ENCODE measurements at places on chromosomes 11 and 22.

GRCh38 chr11:117177534-117178209 is 871 bp upstream of the SIDT2 start:
- DNase-seq, result no peak

DNA sequence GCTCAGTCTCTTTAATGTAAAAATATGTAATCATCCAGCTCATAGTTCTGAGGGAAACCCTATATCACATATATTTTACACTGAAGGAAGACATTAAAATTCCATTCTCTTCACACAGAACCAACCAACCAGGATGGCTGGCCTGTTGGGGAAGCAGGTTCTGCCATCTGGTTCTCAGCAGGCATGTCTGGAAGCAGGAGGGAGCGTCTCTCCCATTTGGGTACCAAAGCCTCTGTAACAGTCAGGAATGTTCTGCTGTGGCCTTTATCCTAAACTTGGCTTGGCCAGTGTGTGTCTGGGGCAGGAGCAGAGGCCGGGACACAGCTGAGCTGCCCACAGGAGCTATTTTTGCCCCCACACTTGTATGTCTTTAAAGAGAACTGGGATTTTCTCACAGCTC is 29.2 kb downstream of the SGSM3 start:
- DNase-seq, result no peak

DNA sequence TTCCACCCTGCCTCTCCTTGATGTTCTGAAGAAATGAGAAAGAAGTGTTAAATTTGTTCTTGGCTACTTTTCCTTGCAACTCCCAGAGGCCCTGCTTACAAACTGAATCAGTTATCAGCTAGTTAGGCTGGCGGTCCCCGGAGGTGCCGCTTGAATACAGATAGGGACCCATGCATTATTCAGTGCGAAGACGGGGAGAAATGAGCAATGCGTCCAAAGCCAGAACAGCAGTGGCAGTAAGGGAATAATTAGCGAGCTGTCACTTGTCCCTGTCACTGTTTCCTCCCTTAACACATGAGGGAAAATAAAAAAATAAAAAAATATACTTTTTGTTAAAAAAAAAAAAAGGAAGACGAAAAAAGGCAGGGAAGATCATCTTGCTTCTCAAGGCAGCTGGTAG is 528.1 kb downstream of the MN1 start:
- no peak for DNase-seq

DNA sequence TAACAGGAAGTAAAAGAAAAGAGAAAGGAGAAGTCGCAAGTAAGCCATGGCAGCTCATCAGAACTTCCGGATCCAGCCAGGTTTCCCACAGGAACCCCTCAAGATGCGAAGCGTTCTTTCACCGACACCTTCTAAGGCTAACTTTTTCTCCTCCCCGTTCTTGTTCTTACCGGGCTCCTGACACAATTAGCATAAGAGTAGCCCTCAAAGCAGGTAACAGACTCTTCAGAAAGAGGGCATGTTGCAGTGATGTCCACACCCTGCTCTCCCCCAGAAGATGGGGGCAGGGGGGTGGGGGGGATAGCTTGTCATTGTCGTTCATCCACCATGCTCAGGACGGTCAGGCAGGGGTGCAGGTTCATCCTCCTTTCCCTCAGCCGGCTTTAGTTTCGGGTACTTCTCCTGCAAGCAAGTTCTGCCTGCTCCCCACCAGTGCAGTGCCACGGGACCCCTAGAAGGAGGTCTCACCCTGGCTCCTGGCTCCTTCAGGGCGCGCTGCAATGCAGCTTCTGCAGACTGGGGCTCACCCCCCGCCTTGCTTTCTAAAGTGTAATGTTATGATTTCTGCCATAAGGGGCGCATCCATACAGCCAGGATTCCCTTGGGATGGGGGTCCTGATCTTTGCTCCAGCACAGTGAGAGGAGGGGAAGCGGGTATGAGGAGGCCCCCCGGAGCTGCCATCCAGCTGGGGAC is 2.3 kb downstream of the OPCML start:
- DNase-seq, result no peak

GRCh38 chr11:32905028-32905667 is 12.5 kb downstream of the QSER1 start:
- DNase-seq, result no peak

- no peak for DNase-seq
Measured at GRCh38 chr11:44675906-44676305, 50.9 kb upstream of the TSPAN18 start.

- DNase-seq, result no peak
Measured at GRCh38 chr22:30249049-30250038, 2.8 kb upstream of the LIF start.

GRCh38 chr11:17702876-17703275 is 16.5 kb upstream of the MYOD1 start:
- no peak for DNase-seq

DNA sequence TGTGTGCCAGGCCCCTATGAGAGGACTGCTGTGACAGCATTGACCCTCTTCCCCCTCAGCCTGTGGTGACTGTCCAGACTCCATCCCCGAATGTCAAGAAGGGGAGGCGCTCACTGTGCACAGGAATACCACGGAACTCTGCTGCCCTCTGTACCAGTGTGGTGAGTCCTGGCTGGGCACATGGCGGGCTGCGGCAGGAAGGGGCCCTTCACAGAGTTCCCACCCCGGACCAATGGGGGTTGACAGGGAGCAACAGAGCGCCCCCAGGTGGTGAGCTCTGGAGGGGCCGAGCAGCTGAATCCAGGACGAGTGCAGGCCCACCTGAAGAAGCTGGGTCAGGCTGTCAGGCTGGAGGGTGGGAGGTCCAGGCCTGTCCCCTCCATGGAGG is 83.8 kb upstream of the MYOD1 start:
- no peak for DNase-seq

DNA sequence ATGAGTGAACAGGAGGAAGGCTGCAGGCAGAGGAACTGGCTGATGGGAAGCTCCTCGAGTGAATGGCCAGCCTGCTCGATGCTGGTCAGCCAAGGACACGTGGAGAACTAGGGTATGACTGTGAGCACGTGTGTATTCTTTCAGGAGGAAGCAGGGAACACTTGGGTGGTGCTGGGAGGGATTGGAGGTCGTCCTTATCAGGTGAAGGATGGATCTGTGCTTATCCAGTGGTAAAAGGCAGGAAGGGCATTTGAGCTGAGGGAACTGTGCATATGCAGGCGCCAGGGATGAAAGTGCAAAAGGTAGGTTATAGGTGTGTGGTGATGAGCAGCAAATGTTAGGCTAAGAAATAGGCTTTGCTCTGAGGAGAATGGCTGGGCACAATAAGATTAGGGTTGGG is 9.7 kb upstream of the SLCO2B1 start:
- DNase-seq, result no peak

GRCh38 chr11:69963533-69964246 is 114.4 kb upstream of the ANO1 start:
- DNase-seq, result no peak

- DNase-seq, result no peak
Measured at GRCh38 chr11:67310246-67311050, 7.1 kb downstream of the SSH3 start.

DNA sequence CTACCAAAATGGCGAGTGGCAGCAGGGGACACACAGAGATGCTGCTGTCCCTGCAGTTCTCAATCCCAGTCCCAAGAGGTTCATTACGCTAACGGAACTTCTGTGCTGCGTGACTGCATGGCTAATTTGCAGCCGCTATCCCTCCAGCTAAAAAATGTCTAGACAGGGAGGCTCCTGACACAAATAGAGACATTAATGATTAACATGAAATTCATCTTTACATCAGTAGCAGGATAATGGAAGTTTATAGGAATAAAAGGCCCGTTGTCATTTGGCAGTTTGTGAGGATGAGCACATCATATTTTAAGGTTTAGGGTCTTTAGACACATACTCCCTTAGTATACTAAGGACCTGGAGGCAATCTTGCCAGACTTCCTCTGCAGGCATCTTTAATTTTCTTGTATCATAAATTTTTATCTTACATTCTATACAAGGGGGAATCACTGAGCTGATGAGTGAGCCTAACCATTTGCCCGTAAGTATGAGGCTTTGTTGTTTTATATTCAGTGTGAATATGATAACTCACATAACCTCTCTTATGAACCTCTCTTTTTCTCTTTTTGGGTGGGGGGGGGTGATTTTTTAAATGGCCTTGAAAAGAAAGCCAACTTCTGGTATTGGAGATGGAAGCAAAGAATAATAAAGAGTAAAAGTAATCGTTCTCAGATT is 99.8 kb upstream of the OR9G4 start:
- no peak for DNase-seq

- DNase-seq, result no peak
Measured at GRCh38 chr11:126538071-126538470, 182.6 kb downstream of the ST3GAL4 start.

- DNase-seq, result no peak
Measured at GRCh38 chr22:30979932-30980331, 10.9 kb downstream of the TUG1 start.

DNA sequence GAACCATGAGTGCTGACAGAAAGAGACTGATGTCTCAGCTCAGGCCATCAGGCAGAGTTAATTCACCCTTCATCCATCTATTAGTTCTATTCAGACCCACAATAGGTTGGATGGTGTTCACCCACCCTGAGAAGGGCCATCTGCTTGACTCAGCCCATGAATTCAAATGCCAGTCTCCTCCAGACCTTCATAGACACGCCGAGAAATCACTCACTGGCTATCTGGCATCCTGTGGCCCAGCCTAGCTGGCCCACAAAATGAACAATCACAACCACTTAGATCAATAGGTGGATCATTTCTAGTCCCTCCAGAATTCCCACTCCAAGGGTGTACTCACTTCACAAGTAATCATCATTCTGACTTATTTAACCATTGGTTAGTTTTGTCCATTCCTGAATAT is 58.2 kb downstream of the MYEOV start:
- DNase-seq, result no peak

GRCh38 chr11:87575088-87575487 is 537.4 kb downstream of the TMEM135 start:
- DNase-seq, result no peak

DNA sequence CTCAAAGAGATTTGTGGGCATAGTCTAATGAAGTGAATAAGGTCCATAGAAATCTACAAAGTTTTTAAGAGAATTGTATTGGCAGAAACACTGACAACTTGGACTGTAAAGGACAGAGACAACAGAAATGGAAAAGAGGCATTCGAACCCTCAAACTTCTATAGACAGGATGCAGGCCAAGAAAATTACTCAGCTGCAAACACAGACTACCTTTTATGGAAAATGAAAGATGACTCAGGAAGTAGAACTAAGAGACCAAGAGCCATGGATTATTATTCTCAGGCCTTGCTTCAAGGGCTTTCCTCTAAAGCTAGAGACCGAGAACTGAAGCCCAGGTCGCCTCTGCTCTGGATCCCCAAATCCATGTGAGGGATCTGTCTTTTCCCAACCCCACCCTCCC is 3.8 kb upstream of the PELI3 start:
- DNase-seq, result no peak

DNA sequence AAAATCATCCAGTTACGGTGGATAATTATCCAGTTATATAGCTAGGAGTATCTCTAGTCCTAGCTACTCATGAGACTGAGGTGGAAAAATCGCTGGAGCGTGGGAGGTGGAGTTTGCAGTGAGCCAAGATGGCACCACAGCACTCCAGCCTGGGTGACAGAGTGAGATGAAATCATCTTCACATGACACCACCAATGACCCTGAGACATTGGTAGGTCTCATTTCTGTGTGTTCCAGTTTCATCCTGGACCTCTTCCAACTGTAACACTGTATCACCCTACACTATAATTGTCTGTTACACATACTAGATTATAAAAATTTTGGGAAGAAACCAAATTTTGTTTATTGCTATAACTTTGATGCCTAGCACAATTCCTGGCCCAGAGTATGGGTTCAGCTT is 446.8 kb downstream of the TMEM135 start:
- DNase-seq, result no peak

DNA sequence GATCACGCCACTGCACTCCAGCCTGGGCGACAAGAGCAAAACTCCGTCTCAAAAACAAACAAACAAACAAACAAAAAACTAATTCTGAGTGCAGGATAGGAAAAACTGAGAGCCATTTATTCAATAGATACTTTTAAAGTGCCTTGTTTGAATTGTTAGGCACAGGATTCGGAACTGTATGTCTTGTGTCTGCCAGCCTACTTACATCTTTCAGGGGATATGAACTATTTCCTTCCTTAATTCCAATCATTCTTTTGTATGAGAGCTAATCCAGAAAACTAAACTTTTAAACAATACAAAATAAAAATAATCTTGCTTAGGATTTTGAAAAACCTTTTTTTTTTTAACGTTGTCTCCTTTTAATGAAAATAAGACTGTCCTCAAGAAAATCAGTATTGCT is 12.6 kb downstream of the UVRAG start:
- no peak for DNase-seq

GRCh38 chr11:31903225-31904074 is 92.3 kb upstream of the PAX6 start:
- no peak for DNase-seq

- DNase-seq, result no peak
Measured at GRCh38 chr11:8070417-8071115, 10.4 kb upstream of the TUB start.

- DNase-seq, result no peak
Measured at GRCh38 chr22:38839686-38840085, 4.1 kb downstream of the NPTXR start.

- no peak for DNase-seq
Measured at GRCh38 chr11:92964471-92964870, 5.0 kb upstream of the MTNR1B start.

- DNase-seq, result no peak
Measured at GRCh38 chr22:22810018-22810427, 77.6 kb upstream of the IGLL5 start.

DNA sequence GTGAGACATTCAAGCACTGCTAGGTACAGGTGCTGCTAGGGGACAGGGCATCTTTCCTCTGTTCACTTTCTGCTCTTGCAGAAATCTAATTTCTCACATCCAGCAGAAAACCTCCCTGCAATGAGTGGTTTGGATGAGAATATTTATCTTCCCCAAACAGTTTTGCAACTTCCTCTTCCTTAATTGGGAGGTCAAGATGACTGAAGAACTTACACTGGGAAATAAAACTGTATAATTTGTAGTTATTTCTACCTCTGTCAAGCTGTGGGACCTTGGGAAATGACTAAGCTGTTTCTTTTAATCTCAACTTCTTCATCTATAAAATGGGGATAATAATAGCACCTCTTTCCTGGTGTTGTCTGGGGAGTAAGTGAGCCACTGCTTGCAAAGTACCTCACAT is 69.8 kb downstream of the PRR5L start:
- DNase-seq, result no peak

- no peak for DNase-seq
Measured at GRCh38 chr22:50300620-50301257, 6.7 kb downstream of the PLXNB2 start.

DNA sequence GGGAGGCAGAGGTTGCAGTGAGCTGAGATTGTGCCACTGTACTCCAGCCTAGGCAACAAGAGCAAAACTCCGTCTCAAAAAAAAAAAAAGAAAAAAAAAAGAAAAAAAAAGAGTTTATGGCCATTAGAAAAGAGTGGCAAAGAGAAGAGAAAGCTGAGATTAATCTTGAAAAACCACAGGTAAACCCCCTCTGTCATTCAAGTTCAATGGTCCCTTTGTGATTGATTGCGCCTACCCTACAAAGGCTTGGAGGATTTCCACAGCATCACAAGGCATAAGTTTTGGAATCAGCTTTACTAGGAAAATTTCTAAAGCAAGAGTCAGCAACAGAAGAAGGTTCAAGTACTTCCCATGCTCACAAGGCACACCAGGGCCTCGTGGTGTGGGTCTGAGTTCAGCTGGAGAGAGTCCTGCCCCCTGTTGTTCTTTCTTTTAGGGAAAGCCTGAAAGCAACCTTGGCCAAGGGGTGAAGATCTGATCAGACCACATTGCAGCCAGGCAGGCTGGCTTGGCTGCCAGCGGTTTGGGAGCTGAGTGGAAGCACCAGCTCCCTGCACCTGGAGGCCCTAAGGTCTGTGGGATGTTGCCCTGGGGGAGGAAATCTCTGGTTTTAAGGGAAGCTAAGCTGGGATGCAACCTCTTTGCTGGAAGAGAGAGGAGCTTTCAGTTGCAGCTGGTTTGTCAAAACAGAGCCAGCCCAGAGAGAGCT is 41.8 kb downstream of the SLN start:
- no peak for DNase-seq

All from keratinocyte (primary cell).